Amniotic epithelial cell (primary cell): ENCODE measurements at places on chromosomes 6 and 20.

- DNase-seq = no peak
These were observed 145.5 kb upstream of the RPS6KA2 start for GRCh38 chr6:166772518-166772917.

GRCh38 chr6:153927867-153928266, 111.2 kb upstream of the OPRM1 start:
- no peak for DNase-seq

GRCh38 chr6:74356391-74356790, 660.4 kb downstream of the CD109 start:
- DNase-seq = no peak

DNA sequence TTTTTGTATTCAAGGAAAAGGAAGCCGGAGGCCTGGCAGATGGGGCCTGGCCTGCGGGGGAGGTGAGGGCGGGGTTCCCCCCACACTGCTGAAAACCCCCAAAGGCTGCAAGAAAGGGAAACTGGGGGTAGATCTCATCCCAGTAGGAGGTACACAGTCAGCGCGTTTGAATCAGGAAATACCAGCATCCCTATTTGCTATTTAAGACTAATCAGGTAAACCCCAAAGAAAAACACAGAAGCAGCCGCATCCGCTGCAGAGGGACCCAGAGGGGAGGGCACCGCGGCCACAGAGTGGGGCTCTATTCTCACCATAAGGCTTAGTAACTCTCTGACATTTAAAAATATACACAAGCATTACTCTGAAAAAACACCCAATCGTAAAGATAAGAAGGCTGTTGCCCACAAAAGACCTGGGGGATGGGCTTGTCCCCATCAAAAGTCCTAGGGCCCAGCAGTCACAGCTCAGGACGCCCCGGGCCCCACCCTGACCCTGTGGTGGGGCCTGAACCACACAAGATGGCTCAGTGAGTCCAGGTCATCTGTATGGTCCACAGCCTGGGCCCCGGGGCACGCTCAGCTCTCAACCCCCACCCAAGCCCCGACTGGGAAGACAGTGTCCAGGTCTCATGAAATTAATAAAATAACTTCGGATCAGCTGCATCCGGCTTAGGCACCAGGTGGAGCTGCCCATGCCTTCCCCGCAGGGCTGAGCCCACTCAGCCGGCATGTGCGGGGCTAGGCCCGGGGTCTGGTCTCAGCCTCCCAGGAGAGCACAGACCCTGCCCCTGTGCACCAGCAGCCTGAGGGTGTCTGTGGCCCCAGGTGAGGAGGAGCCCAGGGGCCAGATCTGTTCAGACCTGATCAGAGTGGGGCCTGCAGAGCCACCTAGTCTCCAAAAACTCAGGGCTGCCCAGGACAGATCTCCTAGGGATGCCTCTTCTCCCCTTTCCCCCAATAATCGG, 31.0 kb downstream of the KCNQ2 start:
- DNase-seq = no peak

DNA sequence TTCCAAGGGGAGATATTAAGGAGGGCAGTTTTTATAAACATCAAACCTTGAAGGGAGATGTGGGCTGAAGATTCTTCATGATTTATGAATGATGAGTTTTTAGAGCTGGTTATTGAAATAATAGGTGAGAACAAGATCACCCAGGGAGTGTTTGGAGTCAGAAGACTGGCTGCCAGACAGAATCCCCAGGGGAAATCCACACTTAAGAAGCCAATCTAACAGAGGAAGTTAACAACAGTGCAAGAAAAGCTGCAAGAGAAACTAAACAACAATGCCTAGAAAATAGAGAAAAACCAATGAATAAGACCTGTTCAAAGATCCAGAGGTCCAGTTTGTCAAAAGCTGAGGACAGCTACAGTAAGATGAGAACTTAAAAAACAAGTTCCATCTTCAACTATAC, 167.9 kb upstream of the MAN1A1 start:
- DNase-seq = no peak

- no peak for DNase-seq
These were observed 393.1 kb downstream of the FRK start for GRCh38 chr6:115667478-115668026.

- DNase-seq = no peak
These were observed 330.8 kb upstream of the DEFB112 start for GRCh38 chr6:50380406-50381098.

DNA sequence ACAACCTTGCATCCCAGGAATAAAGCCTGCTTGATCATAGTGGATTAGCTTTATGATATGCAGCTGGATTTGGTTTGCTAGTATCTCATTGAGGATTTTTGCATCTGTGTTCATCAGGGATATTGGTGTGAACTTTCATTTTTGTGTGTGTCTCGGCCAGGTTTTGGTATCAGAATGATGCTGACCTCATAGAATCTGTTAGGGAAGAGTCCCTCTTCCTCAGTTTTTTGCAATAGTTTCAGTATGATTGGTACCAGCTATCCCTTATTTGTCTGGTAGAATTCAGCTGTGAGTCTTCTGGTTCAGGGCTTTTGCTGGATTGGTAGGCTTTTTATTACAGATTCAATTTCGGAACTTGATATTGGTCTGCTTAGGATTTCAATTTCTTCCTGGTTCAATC, 132.5 kb downstream of the ZFAND3 start:
- DNase-seq = peak; percentile 36

GRCh38 chr6:6942831-6943230, 164.9 kb upstream of the RREB1 start:
- DNase-seq = no peak

DNA sequence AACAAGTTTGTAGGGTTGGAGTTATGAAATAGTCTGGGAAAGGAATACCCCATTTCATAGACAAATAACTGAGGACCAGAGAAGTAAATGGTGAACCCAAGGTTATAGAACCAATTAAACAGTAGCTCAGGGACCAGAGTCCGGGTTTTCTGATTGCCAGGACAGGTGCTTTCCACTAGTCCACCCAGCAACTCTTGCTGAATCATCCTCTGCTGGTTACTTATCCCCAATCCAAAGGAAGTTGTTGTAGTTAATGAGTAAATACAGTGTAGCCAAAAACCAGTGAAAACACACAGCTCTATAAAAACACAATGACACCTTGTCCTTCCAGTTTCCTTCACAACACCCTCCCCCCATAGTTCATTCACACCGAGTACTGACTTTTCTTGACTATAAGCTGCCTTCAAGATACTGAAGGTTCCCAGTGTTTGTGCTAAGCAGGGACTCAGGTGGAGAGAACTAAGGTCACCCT, 766 bp upstream of the TINAG start:
- no peak for DNase-seq

DNA sequence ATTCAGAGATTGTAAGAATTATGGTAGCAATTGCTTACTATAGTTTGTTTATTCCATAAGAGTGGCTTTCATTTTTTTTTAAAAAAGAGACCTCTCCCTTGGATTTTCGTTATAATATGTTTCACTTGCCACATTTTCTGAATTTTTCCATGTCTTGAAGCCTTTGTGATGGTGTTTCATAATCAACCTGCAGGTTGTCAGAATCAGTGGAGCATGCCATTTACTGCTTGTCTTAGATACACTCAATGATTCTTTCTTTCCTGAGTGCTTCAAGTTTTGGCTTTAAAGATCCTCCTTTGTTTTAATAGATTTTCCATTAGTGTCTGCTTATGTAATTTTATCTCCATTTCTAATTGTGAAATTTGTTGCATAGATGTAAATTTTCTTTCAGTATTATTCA, 31.2 kb downstream of the KCNQ5 start:
- DNase-seq = no peak

- DNase-seq = no peak
These were observed 28.2 kb upstream of the FUCA2 start for GRCh38 chr6:143539734-143540133.

DNA sequence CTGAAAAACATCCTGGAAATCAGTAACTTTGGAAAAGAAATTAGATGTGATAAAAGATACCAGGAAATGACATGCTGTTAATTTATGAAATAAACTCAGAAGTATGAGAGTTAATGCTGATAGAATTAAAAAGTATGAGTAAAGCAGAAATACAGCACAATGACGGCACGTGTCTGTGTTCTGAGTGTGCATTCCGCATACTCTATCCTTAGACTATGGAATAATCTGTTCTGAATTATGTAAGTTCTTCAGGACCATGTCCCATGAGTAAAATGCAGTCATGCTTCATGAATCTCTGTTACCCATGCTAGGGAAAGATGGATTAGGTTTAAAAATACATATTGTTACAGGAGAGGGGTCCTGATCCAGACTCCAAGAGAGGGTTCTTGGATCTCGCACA, 21.7 kb downstream of the HECA start:
- no peak for DNase-seq

- DNase-seq = no peak
These were observed 17.7 kb downstream of the GFOD1 start for GRCh38 chr6:13469693-13470092.

GRCh38 chr6:16832043-16832567, 70.8 kb upstream of the ATXN1 start:
- peak; percentile 47 for DNase-seq

GRCh38 chr6:17653198-17653882, 53.2 kb downstream of the FAM8A1 start:
- DNase-seq = no peak

- DNase-seq = peak; percentile 7
These were observed 55.0 kb upstream of the HLA-A start for GRCh38 chr6:29887330-29887818.

DNA sequence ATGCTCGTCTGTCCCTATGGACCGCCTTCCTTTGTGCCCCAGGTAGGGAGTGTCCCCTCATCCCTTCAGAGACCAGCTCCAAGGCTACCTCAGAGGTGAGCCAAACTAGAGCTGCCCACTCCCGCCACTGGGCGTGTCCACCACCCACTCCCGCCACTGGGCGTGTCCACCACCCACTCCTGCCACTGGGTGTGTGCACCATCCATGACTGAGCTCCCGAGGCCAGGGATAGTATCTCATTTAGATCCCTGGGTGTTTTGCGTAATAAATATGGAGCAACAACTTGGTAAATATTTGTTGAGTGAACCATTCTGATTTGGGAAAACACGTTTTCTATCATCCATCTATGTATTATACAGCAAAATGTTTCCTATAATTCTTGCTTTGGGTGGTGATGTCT, 68.8 kb downstream of the ZBTB2 start:
- peak; percentile 51 for DNase-seq

GRCh38 chr20:7123457-7123856, 356.0 kb downstream of the BMP2 start:
- no peak for DNase-seq

GRCh38 chr20:34876406-34877282, at the start of gene ACSS2:
Gene ACSS2, plus strand, starts transcription at chr20:34876612. Its CDS starts 34 bp downstream, at chr20:34876646.
- DNase-seq = peak; percentile 97

DNA sequence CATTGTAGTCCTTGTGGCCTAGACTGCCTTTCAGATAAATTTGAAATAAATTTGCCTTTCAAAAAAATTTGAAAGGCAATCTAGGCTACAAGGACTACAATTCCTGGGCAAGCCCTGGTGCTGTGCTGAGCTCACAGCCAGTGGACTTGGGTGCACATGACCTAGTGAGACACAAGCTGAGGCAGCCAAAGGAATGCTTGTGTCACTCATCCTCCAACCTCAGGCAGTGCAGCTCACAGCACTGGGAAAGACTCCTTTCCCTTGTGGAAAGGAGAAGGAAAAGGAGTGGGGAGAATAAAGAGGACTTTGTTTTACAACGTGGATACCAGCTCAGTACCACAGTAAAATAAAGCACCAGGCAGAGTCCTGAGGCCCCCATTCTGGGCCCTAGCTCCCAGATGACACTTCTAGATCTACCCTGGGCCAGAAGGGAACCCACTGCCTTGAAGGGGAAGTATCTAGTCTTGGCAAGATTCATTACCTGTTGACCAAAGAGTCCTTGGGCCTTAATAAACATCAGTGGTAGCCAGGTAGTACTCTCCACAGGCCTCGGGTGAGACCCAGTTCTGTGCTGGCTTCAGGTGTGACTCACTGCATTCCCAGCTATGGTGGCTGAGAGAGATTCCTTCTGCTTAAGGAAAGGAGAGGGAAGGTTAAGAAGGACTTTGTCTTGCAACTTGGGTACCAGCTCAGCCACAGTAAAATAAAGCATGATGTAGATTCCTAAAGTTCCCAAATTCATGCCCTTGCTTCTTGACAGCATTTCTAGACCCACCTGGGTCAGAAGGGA, 659.7 kb upstream of the FLRT3 start:
- no peak for DNase-seq

DNA sequence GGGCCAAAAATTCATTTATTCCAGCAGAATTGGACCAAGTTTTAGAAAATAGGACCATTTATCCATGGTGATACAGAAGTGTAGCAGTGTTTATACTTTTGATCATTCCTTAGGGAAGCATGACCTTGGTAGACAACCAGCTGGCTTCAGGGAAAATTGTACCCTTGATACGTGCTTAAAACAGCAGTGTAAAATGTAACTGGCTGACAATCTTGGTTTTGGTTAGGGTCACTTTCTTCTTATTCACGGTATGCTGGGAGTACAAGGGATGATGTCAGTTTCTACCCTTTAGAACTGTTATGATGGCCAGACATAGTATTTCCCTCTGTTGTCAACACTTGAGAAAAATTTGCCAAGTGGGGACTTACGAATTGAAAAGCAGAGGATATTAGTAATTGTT, 157.1 kb downstream of the BCKDHB start:
- DNase-seq = no peak

GRCh38 chr6:156114541-156114940, 658.9 kb upstream of the NOX3 start:
- no peak for DNase-seq

GRCh38 chr6:167652701-167653095, 174.0 kb upstream of the AFDN start:
- DNase-seq = no peak

- no peak for DNase-seq
These were observed 84.0 kb downstream of the AGPAT4 start for GRCh38 chr6:161189891-161190290.

DNA sequence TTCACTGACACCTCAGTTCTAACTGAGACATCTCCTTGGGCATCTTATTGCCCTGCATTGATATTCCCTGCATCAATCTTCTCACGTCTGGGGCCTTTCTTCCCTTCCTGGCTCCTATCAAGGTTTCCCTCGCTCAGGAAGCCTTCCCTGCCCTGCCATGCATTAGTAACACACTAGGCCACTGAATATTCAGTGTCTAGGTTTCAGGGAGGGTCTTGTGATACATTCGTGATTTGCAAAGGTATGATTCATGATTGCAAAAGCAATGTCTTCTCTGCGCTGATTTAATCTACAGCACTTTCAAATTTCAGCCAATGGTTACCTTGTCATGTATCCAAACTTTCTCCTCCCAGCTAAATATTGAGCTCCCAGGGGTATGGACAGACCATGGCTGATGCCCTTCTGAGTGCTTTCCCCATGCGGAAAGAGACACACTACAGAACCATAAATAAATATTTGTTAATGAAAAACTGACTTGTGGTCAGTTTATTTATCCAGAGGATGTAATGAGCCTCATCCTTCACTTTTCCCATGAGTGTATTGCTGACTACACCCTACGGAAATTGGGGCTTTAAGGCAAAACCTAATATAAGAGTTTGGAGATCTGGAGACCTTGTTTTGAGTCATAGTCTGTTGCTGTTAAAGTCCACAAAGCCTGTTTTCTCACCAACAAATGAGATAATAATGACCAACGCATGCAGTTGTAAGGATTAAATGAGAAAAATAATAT, 21.6 kb upstream of the PCSK2 start:
- DNase-seq = no peak
